ENCODE measurements at places on chromosomes 2 and 18.

- DNase-seq: no peak
These were observed 16.7 kb upstream of the ADI1 start for GRCh38 chr2:3535794-3536681.

- no peak for DNase-seq
These were observed at the start of gene SLC66A3 for GRCh38 chr2:11155381-11156035. TSS of gene SLC66A3 (plus strand) at chr2:11155467. CDS start at chr2:11155547, 80 bp downstream.

DNA sequence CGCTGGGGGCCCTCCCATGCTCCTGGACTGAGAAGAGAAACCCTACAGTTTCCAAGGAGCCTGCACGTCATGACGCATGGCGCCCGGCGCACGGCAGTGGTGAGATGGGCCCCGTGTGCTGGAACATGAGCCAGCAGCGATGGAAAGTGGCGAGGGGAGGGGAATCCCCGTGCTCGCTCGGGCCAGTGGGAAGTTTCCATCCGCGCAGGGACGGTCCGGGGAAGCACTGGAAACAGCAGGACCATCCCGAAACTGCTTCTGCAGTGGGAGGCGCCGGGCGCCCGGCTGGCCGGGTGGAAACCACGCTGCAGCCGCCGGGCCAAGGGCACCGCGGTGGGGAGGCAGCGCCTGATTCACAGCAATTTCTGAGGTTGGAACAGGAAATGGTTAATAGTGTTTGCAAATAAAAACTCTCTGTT is 4.9 kb upstream of the PDCD1 start:
- no peak for DNase-seq

DNA sequence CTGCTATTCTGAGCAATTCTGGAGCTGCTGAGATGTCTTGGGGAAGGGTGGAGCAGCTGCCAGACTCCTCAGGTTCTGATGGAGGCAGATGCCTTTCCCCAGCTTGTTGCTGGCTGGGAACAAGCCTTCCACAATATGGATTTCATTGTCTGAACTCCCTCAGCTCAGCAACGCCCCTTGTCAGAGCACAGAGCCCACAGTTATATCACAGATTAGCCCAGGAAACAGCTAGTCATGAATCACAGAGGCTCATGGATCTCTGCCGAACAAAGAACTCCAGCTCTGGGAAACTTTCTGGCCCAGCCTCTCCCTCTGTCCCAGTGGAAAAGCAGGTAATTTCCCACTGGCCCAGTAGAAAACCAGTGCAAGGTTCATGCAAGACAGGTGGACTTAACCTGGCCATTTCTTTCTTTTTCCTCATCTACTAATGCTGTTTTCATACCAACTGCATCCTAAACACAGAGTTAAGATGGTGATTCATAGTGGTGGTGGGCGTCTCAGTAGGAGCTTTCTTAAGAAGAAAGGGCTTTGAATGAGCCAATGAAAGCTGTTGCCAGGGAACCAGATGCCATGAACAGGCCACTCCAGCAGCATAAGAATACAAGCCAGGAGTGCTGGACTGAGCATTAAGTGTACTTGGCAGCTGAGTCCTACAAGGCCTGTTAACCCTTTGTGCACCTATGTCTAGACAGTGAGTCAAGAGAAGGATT is 8.7 kb upstream of the KIAA2012 start:
- DNase-seq: no peak

- DNase-seq: no peak
These were observed 37.1 kb downstream of the BCL2L11 start for GRCh38 chr2:111157798-111158197.

GRCh38 chr2:202681688-202682205 is 47.0 kb downstream of the FAM117B start:
- no peak for DNase-seq

GRCh38 chr18:10405014-10405493 is 49.4 kb upstream of the APCDD1 start:
- no peak for DNase-seq

DNA sequence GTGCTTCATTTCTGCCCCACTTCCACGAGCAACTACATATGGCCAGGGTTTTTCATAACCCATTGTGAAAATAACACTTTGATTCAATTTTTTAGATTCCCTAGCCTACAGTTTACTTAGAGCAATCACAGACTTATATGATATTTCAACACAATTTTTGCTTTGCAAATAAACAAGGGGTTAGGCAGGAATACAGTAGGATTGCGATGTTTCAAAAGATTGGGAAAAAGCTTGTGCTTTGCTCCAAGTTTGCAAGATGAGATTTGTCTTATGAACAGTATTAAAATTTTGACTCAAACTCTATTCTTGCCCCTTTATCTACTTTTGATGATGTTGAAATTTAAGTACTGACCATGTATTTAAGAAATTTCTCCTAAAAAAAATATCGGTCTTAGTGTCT is 814.5 kb upstream of the PIK3C3 start:
- DNase-seq: no peak

DNA sequence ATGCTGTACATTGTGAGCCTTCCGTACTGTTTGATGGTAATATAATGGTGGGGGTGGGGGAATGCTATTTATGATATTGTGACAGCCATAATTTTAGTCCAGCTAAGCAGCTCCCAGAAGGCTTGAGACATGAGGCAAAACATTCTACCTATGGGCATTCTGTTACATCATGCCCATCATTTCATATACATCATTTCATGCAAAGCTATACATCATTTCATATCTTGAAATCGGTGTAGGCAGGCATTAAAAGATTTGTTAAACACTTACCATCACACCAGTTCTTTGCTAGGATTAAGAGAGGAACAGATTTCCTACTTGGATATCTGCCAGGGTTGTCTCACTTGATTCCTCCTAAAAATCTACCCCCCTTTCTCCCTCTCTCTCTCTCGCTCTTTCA is 84.5 kb downstream of the COL5A2 start:
- DNase-seq: no peak

DNA sequence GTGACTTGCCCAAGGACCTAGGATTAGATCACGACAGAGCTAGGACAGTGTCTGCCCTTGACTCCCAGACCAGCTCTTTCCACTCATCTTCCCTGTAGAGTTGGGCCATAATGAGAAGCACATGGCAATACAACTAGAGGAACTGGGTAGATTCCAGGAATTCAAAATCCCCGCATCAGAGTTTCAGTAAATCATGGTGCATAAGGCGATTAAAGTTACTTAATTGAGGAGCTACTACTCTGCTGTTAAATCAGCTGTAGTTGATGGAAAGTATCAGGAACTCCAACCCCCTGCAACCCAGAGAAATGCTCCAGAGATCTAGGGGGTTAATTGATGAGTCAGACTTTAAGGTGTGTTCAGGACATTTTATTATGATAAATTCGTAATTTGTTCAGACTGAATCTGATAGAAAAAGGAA is 5.7 kb downstream of the ANTXR1 start:
- no peak for DNase-seq

DNA sequence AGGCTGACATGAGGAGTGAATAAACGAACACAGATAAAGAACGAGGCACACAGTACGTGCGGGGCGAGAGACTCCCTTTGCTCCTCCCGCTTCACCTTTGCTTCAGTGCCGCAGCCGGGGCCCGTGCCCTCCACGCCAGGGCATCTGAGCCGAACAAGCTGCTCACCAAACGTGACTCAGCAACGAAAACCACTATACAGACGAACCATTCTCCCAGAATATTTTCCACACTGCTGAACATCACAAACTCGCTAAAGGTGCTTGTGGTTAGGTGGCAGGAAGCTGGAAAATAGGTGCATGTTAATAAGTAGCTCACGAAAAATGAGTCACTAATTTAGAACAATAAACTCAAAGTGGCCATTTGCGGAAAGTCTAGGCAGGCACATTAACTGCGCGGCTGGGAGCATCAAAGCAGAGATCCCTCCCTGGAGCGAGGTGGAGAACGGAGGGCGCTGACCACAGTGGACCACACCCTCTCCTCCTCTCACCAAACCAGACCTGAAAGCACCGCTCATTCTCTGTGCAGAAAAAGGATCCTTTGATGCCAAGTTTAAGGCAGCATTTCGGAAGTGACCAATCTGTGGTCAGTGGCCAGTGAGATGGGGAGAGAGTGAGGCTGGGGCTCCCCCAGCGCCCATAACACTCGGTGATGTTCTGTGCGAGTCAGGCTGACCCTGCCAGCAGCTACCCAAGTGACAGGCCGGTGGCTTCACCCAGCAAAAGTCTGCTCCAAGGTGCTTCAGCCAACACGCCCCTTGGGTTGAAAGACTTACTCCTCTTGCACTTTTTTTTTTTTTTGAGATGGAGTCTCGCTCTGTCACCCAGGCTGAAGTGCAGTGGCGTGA is 153.2 kb downstream of the HDAC4 start:
- DNase-seq: no peak

DNA sequence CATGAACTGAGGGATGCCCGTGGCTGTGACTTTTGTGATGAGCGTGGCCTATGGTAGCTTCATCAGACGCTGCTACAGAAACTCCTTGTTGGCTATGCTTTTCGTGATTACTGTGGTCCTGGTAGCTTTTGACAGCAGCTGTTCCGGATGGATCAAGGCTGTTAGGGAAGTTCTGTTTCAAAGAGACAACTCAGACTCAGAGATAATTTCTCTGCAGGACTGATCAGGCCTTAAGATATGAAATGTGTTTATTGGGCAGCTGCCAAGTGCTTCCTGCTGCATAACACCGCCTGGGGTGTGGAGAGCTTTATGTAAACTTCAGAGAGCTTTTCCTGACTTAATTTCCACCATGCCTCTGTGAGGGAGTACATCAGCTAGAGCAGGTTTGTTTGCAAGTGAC is 243.8 kb downstream of the TSN start:
- no peak for DNase-seq

DNA sequence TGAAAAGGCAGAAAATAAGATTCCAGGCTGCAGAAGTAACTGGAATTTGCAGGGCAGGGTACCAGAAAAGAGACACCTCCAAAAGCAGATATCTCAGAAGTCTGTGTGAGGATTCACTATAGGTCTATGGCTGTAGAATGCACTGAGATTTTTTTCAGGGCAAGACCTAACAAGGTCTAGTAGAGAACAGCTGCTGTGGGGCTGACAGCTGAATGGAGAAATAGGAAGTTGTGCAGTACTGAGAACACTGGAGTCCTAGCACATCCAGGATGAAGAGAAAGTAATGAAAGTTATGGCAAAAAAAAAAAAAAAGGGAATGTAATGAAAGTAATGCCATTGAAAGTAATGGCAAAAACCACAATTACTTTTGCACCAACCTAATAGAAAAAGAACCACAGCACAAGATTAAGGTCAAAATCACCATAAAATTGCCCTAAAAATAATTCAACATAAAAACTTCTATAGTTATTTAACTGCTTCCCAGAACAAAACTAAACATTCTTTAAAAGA is 57.3 kb downstream of the CPO start:
- no peak for DNase-seq

- DNase-seq: no peak
These were observed 12.0 kb downstream of the MEIS1 start for GRCh38 chr2:66446941-66447340.

- DNase-seq: no peak
These were observed 53.0 kb downstream of the EPAS1 start for GRCh38 chr2:46350029-46350689.

GRCh38 chr2:170467568-170468422 is 247.3 kb upstream of the SP5 start:
- DNase-seq: no peak

DNA sequence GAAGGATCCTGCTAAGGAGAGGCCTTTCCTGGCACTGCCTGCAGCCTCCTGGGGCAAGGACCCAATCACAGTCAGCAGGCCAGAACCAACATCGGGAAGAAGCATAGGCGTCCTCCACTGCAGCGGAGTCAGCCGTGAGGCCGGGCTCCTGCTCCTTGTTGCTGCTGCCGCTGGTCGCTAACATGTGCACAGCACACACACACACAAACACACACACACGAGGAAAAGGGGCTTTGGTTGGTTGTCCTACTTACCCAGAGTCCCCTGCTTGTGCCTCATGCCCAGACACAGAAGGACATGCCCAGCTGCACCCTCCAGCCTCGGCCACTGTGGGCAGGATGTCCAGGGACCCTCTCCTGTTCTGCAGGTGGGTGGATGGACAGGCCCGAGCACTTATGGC is 209.4 kb downstream of the GLI2 start:
- no peak for DNase-seq

DNA sequence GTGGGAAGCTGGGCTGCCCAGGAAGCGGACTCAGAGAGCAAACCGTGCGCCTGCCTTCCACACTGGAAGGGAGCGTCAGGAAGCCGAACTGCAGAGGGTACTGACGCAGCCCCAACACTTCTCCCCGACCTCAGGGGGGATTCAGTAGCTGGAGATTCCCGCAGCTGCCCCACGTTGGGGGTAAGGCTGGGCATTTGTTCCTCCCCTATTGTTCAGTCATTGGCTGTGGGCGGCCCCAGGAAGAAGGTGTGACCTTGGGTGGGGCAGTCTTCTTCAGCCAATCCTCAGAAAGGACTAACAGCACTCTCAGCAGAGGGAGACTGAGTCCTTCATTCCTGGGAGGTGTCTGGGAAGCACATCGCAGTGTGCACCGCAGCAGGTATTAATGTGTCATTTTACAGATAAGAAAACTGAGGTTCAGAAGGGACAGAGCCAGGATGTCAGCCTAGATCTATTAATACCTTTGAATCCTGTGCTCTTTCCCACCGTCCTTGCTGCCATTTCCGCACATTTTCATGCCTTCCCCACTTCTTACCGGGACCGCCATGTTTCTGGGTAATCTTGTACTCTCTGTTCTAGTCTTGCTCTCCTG is 12.1 kb upstream of the C18orf32 start:
- no peak for DNase-seq

Measured in activated CD4-positive, CD25-positive, alpha-beta regulatory T cell treated with anti-CD3 and anti-CD28 coated beads, Interleukin-2, amount 50 U/mL, for 16 hours (primary cell).